ENCODE measurements at places on chromosomes 2 and 18.

DNA sequence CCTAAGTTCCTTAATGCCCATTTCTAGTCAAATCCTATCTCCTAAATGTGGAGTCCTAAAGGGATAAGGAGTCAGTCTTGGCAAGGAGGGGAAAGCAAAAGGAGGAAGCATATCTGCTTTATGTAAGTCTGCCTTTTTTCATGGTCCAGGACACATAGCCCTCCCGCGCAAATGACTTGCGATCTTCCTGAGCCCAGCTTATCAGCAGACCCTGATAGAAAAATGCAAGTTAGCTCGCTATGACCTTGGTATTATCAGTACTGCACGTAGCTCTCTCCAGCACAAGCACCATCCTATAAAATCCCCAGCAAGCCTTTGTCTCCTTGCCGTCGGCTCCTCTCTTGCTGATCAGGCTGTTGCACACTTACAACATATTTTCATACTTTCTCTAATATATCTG, 281.4 kb upstream of the KCNH7 start:
- no peak for DNase-seq

DNA sequence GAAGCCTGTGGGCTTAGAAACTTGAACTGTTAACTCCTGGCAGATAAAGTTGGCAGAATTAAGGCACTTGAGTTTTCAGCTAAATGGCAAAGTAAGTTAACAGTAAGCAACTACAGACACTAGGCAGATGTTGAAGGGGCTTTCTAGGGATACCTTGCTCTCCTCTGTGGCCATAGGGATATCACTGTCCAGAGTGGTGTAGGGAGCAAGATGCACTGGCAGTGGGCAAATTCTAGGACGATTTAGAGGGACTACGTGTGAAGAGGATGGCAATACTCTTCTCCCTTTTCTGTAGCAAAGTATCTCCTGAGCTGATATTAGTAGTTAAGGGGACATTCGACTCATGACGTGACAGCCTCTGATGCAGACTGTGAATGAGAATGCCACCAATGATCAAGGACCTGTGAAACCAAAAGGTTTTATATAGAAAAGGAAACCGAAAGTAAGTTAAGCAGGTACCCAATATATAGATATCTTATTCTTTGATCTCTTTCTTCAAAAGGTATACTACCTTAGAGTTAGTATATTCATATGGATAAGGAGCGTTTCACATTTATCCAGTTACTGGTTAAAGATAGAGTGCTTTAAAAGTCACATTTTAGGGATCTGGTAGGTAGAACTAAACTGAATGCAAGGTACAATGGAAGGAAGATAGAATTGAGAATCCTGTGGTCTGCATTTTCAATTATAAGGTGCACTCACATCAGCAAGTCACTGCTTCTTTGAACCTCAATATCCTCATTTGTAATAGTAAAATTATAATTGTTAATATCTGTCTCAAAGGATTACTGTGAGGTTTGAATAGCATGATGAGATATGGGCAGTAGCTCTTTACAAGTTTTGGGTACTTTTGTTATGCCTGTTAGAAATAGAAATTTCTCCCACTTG, 106.4 kb downstream of the KCNH7 start:
- no peak for DNase-seq

DNA sequence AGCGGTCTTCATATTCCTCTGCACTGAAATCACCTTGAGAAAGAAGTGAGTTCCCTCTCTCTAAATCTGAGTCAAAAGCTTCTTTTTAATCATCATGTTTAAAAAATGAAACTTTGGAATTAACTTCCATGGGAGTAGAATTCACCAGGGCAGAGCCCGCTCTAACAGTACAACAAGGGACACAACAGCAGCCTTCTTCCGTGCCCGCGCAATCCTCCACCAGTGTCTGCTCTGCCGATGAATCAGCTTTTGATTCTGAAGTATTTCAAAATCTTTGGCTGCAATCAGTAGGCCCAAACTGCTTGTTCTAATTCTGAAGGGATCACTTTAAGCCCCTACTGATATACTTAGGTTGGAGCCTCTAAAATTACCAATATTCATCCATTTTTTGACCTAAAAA, 76.9 kb downstream of the USP40 start:
- peak; percentile 11 for DNase-seq

DNA sequence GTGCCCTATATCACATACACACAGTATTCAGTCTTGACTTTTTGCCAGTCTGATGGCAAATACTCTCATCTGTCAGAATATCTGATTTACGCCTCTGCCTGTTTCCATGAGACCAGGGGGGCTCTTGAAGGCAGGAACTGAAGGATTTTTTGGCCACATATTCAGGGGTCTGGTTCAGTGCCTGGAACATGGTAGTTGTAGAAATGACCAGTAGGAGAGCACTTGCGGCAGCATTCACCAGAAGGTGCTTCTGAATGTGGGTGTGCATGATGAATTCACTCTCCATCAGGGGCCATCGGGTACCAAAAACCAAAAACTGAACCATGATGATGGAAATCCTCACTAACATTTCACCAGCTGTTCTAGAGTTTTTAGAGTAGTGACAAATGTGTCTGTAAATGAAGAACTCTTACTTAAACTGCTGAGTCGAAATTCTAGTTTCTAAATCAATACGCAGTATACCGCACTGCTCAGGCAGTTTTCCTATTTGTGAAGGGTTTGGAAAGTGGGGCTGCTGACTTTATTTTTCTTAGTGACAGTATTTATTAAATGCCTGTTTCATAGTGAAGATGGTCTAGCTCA, 54.6 kb downstream of the MERTK start:
- no peak for DNase-seq

GRCh38 chr18:4908328-4908727, 288.7 kb downstream of the AKAIN1 start:
- DNase-seq, result no peak

GRCh38 chr2:204199357-204199756, 262.8 kb downstream of the ICOS start:
- no peak for DNase-seq

- DNase-seq, result peak; percentile 76
Observed at GRCh38 chr2:226215902-226216503, 583.6 kb downstream of the IRS1 start.

Measured in ACHN (cell line).